ENCODE measurements at places on chromosomes 12 and 14. TPM values are rescaled to one million over a fixed set of nuclear protein-coding genes. Genes with fewer than 3 reads are reported as not detected.
A peak's percentile ranks its signal among the peaks of the same experiment; 100 is the strongest.

GRCh38 chr12:119869720-119870119 lies 7.4 kb downstream of the CIT start:
- H3K36me3 ChIP-seq, result no peaks in the 10 kb centered on the region
- no peak overlapping the region for H3K4me3 ChIP-seq
- H3K4me1 ChIP-seq, result no peaks in the 10 kb centered on the region
- no peak overlapping the region for H3K27ac ChIP-seq
- H3K27me3 ChIP-seq, result no peaks in the 10 kb centered on the region

Gene FSCB
- 3.5 TPM for total RNA-seq

Gene LMNTD1
- not detected for total RNA-seq

Gene CTSG
- total RNA-seq, result 3.9 TPM

- H3K36me3 ChIP-seq, result no peaks in the 10 kb centered on the region
- no peaks in the 10 kb centered on the region for H3K27me3 ChIP-seq
- peak within 1 kb of the TSS; percentile 84 for H3K27ac ChIP-seq
Observed at GRCh38 chr12:111034083-111034885, 113.9 kb upstream of the MYL2 start.

Gene AQP6
- not detected for total RNA-seq

Gene PTPN6
- 30.6 TPM for total RNA-seq

GRCh38 chr14:53929871-53930715 lies 26.5 kb downstream of the BMP4 start:
- no peak overlapping the region for H3K27ac ChIP-seq
- DNase-seq, result peak; percentile 38
- no peak overlapping the region for H3K4me3 ChIP-seq
- H3K27me3 ChIP-seq, result no peaks in the 10 kb centered on the region

Gene CD163L1
- 8.2 TPM for total RNA-seq

Gene EXOC3L4
- 0.27 TPM for total RNA-seq

DNA sequence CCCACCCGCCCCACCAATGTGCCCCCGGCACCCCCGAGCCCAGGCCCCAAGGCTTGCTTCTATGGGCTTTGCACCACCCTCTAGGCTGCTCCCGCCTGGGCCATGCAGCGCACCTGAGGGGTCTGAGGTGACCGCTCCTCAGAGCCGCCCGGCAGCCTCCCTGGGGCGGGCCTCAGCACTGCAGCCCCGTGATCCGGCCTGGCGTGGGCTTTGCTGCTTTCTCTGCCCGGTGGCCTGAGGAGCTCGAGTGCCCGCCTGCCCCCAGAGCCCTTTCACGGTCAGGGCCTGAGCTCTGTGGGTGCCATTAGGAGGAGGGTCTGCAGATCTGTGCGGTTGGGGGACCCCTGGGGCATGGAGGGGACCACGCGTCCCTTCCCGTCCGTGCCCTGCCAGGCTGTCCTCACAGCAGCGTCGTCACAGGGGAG lies 6.2 kb downstream of the MTA1 start:
- no peaks in the 10 kb centered on the region for H3K27me3 ChIP-seq
- DNase-seq, result no peak
- H3K36me3 ChIP-seq, result no peaks in the 10 kb centered on the region
- H3K4me3 ChIP-seq, result no peak overlapping the region
- no peak overlapping the region for H3K27ac ChIP-seq

DNA sequence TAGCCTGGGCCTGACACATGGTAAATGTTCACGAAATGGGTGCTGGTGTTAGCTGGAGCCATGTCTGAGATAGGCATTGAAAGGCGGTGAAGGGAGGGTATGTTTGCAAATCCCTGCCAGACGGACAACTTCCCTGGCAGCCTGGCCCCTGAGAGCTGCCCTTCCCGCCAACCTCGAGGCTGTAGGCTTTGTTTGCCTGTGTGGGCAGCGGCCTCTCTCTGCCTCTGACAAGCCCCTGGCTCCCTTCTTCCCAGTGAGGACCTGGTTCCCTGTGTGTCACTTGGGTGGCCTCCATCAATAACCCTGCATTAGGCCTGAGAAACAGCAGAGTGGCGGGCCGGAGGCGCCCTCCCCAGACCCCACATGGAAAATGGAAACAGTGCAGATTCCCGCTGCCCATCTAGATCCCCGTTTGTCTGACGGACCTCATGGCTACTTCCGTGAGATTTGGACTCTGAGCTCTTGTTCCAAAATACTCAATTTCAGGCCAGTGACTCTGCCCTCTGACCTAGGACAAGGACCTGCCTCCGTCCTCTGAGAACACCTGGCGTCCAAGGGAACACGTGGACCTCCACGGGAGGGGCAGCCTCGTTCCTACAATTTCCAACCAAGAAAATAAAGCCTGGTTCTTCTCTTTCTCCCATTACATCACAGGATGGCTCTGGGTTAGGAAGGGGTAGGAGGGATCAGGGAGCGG lies 325.5 kb downstream of the DPF3 start:
- H3K4me3 ChIP-seq, result no peak overlapping the region
- DNase-seq, result no peak
- H3K27me3 ChIP-seq, result no peaks in the 10 kb centered on the region

DNA sequence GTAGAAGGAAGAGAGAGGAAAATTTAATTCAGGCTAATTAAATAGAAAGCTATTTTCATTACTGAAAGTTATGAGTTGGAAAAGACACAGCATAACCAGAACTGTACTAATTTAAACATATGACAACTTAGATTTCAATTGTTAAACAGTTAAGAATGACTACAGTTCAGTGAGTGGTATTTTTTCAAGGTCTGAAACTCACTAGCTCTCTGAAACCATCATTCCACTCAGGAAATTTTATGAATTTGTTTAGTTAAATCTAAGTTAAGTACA lies 62.4 kb downstream of the EPS8 start:
- no peaks in the 10 kb centered on the region for H3K36me3 ChIP-seq
- H3K27ac ChIP-seq, result no peak overlapping the region
- no peak overlapping the region for H3K4me3 ChIP-seq

DNA sequence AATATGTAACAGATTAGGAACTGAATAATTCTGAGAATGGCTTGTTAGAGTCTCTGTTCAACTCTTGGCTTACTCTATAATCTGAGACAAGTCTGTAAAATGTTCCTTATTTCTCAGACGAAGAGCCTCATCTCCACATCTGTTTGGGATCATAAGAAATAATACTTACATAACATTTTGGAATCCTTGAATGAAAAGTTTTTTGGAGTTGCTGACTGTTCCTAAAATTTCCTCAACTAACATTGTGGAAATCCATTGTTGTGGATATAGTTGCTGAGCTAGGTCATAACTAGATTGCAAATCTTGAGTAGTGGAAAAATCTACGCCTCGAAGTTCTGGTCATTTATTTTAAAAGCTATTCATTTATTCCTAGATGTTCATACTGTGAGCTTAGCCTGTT lies 402.9 kb downstream of the ZFP36L1 start:
- no peak overlapping the region for H3K4me3 ChIP-seq
- no peaks in the 10 kb centered on the region for H3K27me3 ChIP-seq
- H3K4me1 ChIP-seq, result no peaks in the 10 kb centered on the region
- DNase-seq, result no peak

GRCh38 chr14:99670361-99671234 lies 13.5 kb upstream of the CYP46A1 start:
- no peak overlapping the region for H3K27ac ChIP-seq
- no peak for DNase-seq
- no peak overlapping the region for H3K4me3 ChIP-seq
- H3K36me3 ChIP-seq, result no peaks in the 10 kb centered on the region

Gene OAS2
- total RNA-seq, result 9.7 TPM

Gene GZMH
- not detected for total RNA-seq

DNA sequence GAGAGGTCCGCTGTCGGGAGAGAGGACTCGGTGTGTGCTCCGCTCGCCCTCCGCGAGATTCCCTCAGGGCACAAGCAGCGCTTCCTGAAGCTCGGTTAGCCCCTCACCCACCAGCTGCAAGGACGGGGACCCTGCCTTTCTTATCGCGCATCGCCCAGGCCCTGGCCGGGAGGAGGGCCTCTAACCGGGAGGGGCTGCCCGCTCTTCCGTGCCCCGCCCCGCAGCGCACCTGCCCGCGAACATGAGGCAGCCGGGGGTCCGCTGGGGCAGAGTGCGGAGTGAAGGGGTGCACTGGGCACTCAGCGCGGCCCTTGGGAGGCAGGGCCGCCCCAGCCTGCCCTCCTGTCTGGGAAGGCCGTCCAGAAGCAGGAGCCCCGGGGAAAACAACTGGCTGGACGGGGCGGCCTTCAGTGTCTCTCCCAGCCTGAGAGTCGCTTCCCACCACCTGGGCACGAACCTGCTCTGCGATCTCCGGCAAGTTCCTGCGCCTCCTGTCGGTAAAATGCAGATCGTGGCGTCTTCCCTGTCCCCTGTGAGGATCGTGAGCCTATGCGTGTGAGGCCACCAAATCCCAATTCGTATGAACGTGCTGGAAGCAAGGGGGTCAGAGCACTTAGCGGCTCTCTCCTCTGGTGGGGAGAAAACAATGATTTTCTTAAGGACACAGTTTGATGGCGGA lies 28.0 kb upstream of the ADIPOR2 start:
- H3K4me3 ChIP-seq, result peak overlapping the region; percentile 7
- no peaks in the 10 kb centered on the region for H3K27me3 ChIP-seq
- no peaks in the 10 kb centered on the region for H3K36me3 ChIP-seq
- H3K27ac ChIP-seq, result peak overlapping the region; percentile 62
- DNase-seq, result peak; percentile 38

DNA sequence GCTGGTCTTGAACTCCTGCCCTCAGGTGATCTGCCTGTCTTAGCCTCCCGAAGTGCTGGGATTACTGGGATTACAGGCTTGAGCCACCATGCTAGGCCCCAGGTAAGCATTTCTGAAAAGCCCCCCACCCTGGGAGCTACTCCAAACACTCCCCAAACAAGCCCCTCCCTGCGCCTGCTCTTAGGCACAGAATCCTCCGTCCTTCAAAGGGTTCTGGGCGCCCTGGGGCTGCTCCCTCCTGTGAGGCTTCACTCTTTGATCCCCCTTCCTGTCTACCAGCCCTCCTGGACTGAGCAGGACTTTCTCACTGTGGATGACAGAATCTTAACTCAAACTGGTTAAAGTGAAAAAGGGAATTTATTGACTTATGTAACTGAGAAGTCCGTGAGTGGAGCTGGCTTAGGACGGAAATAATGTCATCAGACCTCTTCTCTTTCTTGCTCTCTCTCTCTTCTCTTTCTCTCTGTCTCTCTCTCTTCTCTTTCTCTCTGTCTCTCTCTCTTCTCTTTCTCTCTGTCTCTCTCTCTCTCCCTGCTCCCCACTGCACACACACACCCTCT lies 66.9 kb upstream of the CLMN start:
- H3K27ac ChIP-seq, result no peak overlapping the region
- H3K36me3 ChIP-seq, result no peaks in the 10 kb centered on the region
- H3K27me3 ChIP-seq, result no peaks in the 10 kb centered on the region
- no peaks in the 10 kb centered on the region for H3K4me1 ChIP-seq
- no peak overlapping the region for H3K4me3 ChIP-seq
- DNase-seq, result no peak

DNA sequence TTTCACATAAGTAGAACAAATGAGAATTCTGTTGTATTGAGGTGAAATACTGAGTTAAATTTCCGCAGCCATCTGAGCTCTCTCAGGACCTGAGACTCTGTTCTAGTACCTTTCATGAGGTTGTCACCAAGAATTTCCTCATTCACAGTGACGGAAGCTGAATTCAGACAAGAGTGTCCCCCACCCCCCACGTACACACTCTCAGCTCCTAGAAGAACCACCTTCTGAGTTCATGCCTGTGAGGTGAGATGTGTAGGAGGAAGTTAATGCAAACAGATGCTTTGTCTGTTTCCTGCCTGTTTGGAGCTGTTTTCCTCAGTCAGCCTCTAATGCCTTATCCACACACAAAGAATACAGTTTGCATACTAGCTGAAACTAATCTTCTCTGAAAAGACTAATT lies 18.2 kb downstream of the BICDL1 start:
- no peak for DNase-seq
- H3K27me3 ChIP-seq, result no peaks in the 10 kb centered on the region
- H3K27ac ChIP-seq, result no peak overlapping the region
- no peak overlapping the region for H3K4me3 ChIP-seq

- H3K4me3 ChIP-seq, result no peak overlapping the region
- H3K27me3 ChIP-seq, result no peaks in the 10 kb centered on the region
- no peaks in the 10 kb centered on the region for H3K36me3 ChIP-seq
- H3K4me1 ChIP-seq, result no peaks in the 10 kb centered on the region
- DNase-seq, result no peak
Observed at GRCh38 chr12:43357141-43357540, 194.9 kb downstream of the ADAMTS20 start.

DNA sequence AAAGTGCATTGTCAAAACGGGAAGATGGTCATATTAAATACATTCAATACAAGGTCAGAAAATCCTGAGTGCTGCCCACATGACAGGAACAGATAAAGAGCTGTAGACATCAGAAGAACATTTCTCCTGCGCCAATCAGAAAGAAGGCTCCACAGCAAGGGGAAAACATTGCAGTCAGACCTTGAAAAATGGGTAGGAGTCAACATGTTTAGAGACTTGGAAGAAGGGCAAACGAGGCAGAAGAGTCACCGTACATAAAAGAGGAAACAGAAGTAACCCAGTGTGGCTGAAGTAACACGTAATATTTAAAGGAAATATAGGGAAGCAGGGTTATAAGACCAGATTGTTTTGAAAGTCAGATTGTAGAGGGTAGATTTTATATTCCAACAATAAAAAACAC lies 11.9 kb downstream of the SPPL3 start:
- H3K27ac ChIP-seq, result no peak overlapping the region
- H3K36me3 ChIP-seq, result no peaks in the 10 kb centered on the region
- H3K27me3 ChIP-seq, result no peaks in the 10 kb centered on the region
- H3K4me3 ChIP-seq, result no peak overlapping the region

Gene ATXN3
- total RNA-seq, result 45.1 TPM

Gene LALBA
- total RNA-seq, result 1.6 TPM

- H3K4me1 ChIP-seq, result no peaks in the 10 kb centered on the region
- H3K4me3 ChIP-seq, result no peak overlapping the region
- H3K36me3 ChIP-seq, result no peaks in the 10 kb centered on the region
- no peak overlapping the region for H3K27ac ChIP-seq
Observed at GRCh38 chr12:57389033-57389432, 41.8 kb downstream of the R3HDM2 start.

DNA sequence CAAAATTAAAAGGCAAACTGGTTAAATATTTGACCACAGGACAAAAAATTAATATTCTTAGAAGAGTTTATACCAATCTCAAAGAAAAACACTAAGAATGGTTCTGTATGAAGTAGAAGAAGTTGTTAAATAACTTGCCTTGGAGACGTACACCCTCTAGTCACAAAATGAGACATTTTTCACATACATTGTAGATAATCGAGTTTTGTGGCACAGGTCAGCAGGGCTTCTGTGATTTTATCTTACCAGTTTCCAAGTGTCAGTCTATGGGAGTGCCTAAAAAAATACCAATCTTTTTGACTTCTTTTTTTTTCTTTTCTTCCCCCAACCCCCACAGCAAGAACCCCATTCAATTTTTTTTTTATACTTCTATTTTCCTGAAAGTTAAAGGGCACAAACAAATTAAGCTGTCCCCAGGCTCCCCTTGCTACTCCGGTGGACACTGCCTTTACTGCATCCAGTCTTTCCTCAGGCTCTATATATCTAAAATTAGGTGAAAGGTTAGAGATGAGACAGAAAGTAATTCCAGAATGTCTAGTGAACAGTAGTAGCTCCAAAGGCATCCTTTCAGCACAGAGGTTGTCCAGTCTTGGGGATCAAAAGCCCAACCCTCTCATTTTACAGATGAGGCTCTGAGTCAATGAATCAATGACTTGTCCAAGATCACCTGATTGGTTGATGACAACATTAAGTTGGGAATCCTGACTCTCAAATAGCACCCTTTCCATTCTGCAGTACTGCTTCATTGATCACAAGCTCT lies 6.2 kb downstream of the LIMA1 start:
- no peak overlapping the region for H3K4me3 ChIP-seq
- no peak for DNase-seq
- peaks cover 4% of the 10 kb centered on the region for H3K4me1 ChIP-seq
- H3K27ac ChIP-seq, result no peak overlapping the region

- H3K27ac ChIP-seq, result no peak overlapping the region
- DNase-seq, result no peak
- H3K27me3 ChIP-seq, result no peaks in the 10 kb centered on the region
- peak overlapping the region; percentile 78 for H3K4me3 ChIP-seq
Observed at GRCh38 chr12:110047297-110047940, 903 bp downstream of the C12orf76 start.

Data from prostate gland (tissue), 2 donors.